Activated CD8-positive, alpha-beta memory T cell treated with anti-CD3 and anti-CD28 coated beads for 1 hour (primary cell): ENCODE measurements at places on chromosomes 3 and 15.

GRCh38 chr3:172709774-172710663 lies 848 bp downstream of the NCEH1 start:
- DNase-seq, result no peak

DNA sequence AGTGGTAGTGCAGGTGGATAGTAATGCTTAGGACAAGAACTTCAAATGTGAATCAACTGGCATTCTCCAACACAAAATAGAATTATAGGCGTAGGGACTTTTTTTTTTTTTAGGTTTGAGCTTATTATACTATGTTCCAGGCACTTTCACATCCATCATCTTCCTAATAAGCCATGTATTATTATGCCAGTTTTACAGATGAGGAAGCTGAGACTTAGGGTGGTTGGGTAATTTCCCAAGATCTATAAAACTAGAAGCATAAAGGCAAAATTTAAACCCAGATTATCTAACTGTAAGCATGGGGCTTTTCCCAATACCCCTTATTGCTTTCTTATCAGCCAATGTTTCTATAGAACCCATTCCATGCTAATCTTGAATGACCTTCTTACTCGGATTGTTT lies 75.1 kb upstream of the ETV5 start:
- DNase-seq, result no peak

DNA sequence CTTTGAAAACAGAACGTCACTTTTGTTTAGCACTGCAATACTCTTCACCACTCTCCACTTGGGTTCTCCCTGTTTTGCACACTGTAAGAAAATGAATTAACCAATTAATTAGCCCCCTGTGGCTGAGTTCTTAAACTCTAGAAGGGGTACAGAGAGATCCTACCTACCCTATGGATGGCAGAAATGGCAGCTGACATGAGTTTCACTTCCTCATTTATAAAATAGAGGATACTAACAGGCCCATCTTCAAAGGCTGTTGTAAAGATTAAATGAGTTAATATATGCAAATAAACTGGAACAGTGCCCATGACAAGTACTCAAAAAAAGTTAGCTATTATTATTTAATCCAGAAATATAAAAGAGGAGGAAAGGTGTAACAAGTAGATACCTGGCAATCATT lies 36.9 kb downstream of the SUCLG2 start:
- no peak for DNase-seq

- no peak for DNase-seq
These were observed 415.5 kb upstream of the TPRG1 start for GRCh38 chr3:188756241-188756640.

DNA sequence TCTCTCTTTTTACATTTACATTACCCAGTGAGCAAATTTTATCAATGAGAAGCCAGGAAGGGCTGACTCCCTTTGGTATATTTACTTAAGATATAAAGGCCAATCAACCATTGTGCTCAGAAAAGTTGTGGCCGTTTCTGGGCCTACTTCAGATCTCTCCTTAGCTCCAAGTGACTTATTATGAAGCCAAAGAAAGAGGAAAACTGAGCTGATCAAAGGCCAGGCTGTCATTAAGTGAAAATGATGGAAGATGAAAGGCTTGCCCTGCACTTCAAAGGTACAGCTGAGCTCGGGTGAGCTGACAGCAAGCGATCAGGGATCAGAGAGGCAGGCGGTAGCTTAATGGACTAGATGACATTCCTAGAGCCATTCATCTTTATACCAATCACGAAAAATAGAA lies 24.8 kb downstream of the VGLL4 start:
- no peak for DNase-seq

DNA sequence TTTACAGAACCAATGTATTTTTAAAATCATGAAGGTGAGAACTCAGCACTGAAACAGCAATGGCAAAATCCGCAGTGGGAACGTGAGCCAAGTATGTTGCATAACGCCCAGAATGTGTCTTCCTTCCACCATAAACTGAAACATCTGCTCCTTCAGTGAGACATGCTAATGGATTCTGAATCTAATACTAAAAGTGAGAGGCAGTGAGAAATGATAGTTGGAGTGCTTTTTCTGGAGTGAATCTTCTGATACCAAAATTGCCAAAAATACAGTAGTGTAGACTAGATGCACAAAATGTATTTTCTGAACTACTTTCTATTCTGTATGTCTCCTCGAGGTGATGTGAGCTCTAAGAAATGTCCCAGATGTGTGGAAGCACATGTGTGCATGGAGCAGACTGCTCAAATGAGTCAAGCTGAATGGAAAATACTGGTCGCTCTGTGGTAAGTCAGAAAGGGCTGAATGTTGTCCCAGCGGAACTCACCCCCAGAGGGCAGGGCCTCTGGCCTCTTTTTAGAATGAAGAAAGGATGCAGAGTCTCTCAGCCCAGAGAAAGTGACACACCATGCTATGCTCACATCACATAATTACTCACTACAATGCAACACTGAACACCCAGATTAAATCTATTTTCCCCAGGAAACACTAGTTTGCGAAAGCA lies 73.0 kb downstream of the ATP10A start:
- DNase-seq, result no peak

GRCh38 chr15:44163370-44163769 lies 31.7 kb downstream of the FRMD5 start:
- DNase-seq, result no peak

DNA sequence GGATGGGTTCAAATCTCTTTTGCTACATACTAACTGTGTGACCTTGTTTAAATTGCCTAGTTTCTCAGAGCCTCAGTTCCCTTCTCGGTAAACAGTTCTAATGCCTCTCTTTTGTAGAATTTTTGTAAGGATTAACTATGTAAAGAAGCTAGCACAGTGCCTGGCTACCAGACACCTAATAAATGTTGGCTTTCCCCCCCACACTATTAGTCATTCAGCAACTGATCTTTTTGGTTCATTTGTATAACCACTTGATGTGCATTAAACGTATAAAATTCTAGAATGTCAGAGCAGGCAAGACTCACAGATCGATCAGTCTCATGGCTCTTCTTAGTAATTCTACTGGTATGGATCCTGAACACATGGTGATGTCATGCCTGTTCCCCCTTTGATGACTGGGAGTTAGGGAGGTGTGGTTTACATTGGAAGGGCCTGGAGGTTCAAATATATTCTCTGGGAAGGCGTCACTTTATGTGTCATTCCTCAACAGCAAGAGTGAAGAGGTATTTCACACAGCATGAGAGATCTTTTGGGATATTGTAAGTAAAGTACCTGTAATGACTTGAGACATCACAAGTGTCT lies 6.5 kb downstream of the TAGLN3 start:
- no peak for DNase-seq

DNA sequence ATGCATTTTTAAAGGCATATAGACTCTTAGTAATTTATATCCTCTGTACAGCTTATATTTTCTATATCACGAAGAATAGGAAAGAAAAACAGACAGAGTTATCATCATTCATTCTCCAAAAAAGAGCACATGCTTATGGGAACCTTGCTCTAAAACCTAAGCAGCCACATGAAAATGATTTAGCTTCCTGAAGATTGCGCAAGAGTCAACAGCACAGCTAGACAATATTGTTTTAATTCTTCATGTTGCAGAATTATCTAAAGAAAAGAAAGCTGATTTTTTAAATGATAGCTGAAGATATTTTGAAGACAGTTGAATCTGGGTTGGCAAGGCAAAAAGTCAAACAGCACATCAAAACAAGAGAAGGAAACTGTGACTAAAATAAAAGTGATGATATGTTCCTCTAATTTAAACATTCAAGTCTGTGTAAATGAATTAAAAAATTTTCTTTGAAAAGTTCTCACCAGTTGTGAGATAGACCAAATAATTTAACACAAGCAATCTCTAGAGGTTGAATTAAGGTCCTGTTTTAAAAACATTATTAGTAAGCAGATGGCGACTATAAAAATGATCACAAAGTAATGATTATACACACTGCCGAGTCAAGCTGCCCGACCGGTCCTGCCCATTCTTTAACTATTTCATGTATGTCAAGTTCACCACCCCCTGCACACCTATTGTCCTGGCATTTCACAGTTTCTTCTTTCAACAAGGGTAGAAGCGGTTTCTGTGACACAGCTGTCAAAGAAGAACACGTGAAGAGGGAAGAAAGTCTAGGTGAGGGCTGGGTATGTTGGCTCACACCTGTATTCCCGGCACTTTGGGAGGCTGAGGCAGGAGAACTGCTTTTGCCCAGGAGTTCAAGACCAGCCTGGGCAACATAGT lies 74.2 kb upstream of the BHLHE40 start:
- DNase-seq, result no peak

DNA sequence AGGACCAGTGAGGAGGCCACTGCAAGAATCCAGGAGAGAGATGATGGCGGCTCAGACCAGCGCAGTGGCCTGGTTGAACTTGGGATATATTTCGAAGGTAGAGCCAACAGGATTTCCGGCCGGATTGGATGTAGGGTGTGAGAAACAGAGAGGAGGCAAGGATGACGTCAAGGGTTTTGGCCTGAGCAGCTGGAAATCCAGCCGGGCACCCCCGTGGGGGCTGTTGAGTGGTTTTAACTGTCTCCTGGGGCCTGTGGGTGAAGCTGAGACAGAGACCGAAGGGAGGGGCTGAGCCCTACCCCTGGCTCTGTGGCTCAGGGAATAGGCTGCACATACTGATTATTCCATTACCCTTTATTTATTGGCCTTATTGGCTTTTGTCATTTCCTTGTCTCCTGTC lies 45.7 kb downstream of the EXOG start:
- no peak for DNase-seq

GRCh38 chr15:85704720-85705429 lies 89.8 kb downstream of the KLHL25 start:
- no peak for DNase-seq

DNA sequence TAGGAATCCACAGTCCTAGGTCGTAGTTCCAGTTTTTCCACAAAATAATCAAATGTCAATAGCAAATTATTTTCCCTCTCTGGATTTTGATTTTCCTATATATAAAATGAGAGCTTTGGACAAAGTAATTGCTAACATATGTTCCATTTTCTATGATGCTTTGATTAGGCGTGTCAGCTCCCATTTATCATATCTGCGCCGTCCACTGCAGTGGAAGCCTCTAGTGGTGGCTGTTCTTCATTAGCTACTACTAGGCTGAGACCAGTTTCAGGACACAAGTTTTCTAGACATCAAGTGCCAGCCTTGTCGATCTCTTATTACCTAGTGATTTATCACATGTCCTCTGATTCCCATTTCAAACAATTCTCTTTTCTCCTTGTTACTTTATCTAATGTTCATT lies 271.5 kb downstream of the TUSC7 start:
- no peak for DNase-seq

DNA sequence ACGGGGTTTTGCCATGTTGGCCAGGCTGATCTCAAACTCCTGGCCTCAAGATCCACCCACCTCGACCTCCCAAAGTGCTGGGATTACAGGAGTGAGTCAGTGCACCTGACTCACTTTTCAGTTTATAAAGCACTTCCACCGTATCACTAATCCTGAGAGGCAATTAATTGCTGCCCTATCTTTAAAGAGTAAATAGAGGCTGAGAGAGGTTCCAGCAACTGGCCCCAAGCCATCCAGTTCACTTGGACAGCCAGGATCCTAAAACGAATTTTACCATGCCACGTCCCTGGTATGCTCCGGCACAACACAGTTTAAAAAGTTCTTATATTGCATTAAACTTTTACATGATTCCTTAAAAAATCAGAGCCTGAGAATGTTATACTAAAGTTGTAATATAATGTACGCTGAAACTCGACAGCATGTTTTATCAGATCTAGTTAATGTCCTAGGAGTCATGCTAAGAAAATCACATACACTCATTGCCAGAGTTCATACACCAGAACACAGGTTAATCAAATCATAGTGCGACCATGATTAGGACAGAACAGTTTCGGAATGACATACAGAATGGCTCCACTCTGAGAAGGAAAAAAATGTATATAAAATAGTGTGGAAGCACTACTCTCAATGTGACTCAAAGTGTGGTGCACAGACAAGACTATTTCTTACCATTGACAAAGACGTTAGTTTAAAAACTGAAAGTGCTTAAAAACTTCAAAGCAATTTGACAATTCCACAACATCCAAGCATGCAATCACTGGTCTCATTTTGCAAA lies 125.4 kb downstream of the ULK4 start:
- no peak for DNase-seq

- no peak for DNase-seq
These were observed 129.1 kb upstream of the UMPS start for GRCh38 chr3:124601190-124601589.

GRCh38 chr15:89991312-89991711 lies 9.8 kb upstream of the ZNF710 start:
- no peak for DNase-seq

GRCh38 chr3:52503788-52504424 lies 8.8 kb downstream of the STAB1 start:
- no peak for DNase-seq

GRCh38 chr3:182837855-182838454 lies 44.7 kb downstream of the ATP11B start:
- no peak for DNase-seq

DNA sequence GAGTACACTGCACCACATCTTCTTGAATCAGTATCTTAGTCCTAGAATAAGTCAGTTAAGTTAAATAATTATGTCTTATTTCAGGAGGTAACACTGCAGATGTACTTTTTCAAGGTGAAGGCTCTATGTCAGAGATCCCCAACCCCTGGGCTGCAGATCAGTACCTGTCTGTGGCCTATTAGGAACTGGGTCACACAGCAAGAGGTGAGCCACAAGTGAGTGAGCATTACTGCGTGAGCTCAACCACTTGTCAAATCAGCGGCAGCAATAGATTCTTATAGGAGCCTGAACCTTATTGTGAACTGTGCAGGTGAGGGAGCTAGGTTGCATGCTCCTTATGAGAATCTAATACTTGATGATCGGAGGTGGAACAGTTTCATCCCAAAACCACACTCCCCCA lies 851.9 kb upstream of the ALCAM start:
- DNase-seq, result no peak

DNA sequence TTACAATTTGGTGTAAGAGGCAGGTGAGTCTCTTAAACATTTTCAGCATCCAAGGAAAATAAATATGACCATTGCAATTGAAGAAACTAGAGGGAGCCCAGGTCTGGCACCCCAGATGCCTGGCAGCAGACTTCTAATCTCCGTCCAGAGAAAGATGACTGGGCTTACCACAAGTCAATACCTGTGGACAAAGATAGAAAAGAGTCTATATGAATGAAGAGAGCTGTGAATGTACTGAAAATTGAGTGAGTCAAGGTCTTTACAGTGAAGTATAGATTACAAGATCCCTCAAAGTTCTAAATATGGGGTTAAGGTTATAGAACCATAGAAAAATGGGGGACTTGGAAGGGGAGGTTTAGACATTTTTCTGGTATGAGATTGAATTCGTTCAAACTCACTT lies 827.4 kb upstream of the NR2F2 start:
- no peak for DNase-seq
